Activated naive CD8-positive, alpha-beta T cell treated with anti-CD3 and anti-CD28 coated beads, Interleukin-2, amount 50 U/mL, for 16 hours (primary cell): ENCODE measurements at places on chromosomes 3 and 15.

DNA sequence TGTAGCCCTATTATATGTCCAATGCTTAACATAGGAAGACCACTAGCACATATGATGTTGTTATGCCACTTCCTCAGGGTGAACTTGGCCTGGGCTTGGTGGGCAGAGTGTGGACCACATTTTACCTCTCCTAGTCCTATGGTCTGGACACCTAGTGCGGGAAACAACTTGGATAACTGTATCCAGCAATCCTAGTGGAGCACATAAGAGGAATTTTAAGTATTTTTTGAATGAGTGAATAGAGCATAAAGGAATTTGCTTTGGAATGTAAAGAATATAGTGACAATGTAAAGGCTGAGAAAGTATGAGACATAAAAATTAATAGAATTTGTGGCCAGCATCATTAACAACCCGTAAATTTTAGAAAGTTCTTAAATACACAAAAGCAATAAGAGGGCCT lies 528.9 kb downstream of the IGSF11 start:
- DNase-seq, result no peak

DNA sequence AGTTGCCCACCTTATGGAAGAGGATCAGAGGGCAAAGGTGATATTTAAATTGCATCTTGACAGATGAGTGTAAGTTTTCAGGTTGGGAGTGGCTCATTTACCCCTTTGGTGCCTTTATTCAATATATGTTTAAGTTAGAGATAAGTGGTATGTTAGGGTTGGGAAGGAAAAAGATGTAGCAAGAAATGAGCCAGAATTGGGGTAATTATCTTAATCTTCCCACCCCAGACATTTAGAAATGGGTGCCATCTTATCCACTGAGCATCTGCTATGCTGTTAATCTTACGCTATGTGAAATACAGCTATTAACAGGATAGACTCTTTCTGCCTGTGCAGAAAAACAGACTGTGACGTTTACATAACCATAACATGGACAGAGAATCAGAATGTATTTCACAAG lies 6.3 kb downstream of the CMTM7 start:
- no peak for DNase-seq

DNA sequence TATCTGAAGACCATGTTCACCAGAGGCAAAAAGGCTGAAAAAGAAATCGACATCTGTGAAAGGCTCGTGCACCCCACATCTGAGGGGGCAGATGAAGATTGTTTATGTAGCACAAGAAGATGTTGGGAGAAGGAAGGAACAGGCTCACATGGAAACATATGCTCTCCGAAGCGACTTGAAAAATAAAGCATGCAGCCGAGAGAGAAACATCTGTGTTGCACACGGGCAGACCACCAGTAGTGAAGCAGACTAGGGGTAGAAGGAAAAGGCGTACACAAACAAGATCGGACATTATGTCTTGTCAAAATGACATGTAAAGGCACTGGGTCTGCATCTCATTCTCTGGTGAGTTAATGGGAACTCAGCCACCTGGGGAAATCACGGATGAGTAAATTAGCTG lies 356.5 kb downstream of the ZIC4 start:
- DNase-seq, result no peak

- no peak for DNase-seq
Observed at GRCh38 chr3:10142707-10143560, 1.4 kb downstream of the VHL start.

GRCh38 chr15:69323893-69324430 lies 25.2 kb downstream of the PAQR5 start:
- DNase-seq, result no peak

- DNase-seq, result no peak
Observed at GRCh38 chr3:13559764-13560525, 11.0 kb downstream of the FBLN2 start.

- DNase-seq, result no peak
Observed at GRCh38 chr3:105806359-105806758, 62.5 kb downstream of the CBLB start.

GRCh38 chr15:89278307-89278706 lies 34.5 kb downstream of the FANCI start:
- DNase-seq, result no peak

- no peak for DNase-seq
Observed at GRCh38 chr3:137709011-137709601, 55.0 kb upstream of the SOX14 start.
